Esophagus squamous epithelium (tissue), 5 donors: ENCODE measurements at places on chromosomes 7 and 10.

DNA sequence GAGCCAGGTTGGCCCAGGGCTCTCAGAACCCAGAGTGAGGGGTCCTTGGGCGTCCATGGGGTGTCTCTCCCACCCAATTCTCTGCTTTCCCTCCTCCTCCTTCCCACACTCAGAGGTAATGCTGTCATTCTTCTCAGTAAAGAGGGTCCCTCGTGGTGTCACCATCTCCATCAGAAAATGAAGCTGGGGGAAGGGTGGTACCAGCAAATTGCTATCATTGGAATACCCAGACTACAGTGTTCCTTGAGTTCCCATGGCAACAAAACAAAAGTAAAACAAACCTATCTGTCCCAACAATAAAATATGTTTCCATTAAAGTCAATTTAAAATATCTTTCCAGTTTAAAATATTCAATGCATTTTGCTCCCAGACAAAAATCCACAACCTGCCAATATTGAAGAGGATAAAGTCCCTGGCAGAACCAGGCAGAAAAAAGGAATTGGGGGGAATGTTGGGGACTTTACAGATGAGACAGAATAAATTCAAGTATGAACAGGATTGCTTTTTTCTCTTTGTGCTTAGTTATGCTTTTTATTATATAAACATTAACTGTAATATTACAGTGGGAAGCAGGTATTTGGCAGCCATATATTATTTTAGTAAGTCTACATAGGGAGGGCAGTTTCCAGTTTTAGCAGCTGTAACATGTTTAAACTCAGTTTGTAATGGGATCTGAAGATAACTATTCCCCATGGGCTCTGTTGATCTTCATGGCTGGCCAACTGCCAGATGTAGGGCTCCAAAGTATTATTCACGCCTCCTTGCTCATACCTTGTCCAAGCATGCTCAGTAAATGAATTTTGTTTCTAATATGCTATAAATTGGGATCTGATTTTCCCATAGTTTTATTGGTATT lies 182.1 kb downstream of the ARID5B start:
- no peak for DNase-seq

- no peak for DNase-seq
Measured at GRCh38 chr10:129755621-129756020, 208.5 kb downstream of the EBF3 start.

GRCh38 chr7:84009782-84010181 lies 184.8 kb downstream of the SEMA3A start:
- no peak for DNase-seq

GRCh38 chr10:99921948-99922347 lies 87.8 kb downstream of the DNMBP start:
- no peak for DNase-seq

DNA sequence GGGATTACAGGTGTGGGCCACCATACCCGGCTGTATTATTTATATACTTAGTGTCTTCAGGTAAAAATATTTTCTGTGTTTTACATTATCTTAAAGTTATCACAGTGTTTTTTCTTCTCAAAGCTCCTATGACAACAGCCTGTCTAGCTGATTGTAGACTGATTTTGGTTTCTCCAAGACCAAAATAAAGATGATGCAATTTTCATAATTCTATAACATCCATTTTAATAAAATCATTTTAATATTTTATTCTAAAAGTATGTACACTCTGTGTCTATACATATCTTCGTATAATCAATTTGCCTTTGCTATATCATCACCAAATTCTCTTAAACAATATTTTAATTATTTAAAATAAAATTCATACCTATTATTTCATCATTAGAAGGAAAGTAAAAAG lies 108.6 kb downstream of the TRIM24 start:
- DNase-seq: no peak

DNA sequence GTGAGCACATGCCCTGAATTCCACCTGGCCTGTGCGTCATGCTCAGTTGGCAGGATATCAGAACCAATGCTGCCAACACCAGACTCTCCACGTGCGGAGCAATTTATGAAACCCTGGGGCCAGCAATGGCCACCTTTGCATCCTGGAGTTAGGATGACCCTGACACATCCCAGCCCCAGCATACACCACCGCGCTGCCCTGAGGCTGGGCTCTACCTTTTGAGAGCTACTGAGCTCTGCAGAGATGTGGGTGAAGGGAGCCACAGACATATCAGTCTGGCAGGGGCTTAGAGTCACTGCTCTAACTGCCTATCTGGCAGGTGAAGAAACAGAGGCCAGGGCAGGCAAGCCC lies 41.9 kb downstream of the SYPL1 start:
- DNase-seq: no peak

- no peak for DNase-seq
Measured at GRCh38 chr10:78875932-78876331, 192.8 kb upstream of the ZMIZ1 start.

DNA sequence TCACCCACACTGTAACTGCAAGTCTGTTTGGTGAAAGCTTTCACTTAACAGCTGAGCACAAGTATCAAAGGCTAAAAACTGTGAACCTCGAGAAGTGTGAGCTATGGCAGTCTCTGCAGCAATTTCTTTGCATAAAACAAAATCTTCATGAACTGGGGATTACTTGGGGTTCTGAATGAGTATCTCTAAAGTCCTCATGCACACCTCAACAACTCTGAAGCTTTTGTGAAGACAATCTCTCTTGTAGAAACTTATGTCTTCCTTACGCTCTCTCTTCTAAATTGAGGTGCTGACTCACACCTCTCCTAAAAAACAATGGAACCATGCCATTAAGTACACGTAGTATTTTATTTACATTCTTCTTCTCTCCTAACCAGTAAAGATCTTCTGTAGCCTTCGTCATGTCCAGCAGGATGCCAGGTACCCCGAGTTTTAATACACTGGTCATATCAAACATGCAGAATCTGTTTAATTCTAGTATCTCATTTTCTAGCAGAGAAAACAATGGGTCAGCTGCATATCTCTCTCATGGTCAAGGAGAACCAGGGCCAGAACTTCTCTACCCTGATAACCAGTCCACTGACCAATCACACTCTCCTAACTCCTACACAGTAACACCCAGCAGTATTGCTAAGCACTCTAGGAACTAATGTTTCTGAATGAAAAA lies 76.9 kb downstream of the UBE2H start:
- DNase-seq: no peak

DNA sequence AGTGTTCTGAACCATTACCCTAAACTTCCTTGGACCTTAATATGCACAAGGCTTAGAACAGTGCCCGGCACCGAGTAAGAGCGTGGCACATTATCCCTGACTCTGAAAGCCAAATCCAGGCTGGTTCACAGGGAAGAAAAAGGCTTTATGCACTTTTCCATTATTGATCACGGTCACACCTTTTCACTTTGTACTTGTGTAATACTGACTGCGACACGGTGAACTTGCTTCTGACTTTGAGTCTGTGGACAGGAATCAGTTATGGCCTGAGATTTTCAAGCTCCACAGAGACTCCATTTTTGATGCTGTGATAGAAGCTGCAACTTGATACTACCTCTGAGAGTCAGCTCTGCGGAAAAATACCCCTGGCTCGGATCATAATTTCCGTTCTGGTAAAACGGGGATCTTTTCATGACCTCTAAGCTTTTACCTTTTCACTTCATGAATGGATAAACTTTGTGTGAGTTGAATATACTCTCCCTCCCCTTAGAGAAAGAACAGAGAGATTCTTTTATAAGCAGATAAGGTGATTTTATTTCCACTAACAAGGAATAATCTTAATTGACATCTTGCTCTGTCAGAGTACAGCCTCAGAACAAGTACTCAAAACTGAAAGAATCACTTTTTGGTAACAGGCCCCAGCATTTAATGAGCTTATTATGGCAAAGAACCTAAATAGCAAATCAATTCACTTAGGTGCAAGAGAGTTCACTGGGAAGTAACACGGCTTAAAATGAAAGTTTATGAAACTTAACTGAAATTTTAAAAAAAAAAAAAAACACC lies 88.8 kb downstream of the ELMO1 start:
- DNase-seq: no peak

GRCh38 chr10:19958787-19959186 lies 142.6 kb downstream of the PLXDC2 start:
- no peak for DNase-seq

- DNase-seq: no peak
Measured at GRCh38 chr7:9890092-9890491, 1083.6 kb upstream of the PHF14 start.

GRCh38 chr7:143284591-143285469 lies at the start of gene TMEM139:
TMEM139 (plus strand) TSS chr7:143284958; CDS start chr7:143285958, 1,000 bp downstream.
- DNase-seq: no peak

- no peak for DNase-seq
Measured at GRCh38 chr7:23123007-23123406, 17.4 kb downstream of the KLHL7 start.

DNA sequence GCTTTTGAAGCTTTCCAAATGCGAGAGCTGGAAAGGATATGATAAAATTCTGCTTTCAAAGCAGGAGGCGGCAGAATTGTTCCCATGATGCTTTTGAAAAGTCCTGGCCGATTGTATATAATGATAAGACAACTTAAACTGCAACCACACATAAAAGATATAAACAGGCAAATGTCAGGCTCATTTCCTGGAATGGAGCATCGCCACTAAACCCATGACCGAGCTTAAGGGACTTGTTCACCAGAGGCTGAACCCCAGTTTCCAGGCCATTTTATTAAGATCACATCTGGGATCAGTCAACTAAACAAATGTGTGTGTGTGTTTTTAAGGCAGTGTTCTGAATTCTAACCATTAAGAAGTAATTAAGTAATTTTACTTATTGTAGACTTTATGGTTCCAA lies 131.6 kb downstream of the ITGA8 start:
- DNase-seq: no peak

GRCh38 chr10:108090476-108091215 lies 926.1 kb upstream of the SORCS1 start:
- no peak for DNase-seq

GRCh38 chr7:36809510-36809909 lies 85.2 kb upstream of the AOAH start:
- DNase-seq: no peak

- DNase-seq: no peak
Measured at GRCh38 chr10:103592186-103593021, 98.9 kb downstream of the NEURL1 start.

DNA sequence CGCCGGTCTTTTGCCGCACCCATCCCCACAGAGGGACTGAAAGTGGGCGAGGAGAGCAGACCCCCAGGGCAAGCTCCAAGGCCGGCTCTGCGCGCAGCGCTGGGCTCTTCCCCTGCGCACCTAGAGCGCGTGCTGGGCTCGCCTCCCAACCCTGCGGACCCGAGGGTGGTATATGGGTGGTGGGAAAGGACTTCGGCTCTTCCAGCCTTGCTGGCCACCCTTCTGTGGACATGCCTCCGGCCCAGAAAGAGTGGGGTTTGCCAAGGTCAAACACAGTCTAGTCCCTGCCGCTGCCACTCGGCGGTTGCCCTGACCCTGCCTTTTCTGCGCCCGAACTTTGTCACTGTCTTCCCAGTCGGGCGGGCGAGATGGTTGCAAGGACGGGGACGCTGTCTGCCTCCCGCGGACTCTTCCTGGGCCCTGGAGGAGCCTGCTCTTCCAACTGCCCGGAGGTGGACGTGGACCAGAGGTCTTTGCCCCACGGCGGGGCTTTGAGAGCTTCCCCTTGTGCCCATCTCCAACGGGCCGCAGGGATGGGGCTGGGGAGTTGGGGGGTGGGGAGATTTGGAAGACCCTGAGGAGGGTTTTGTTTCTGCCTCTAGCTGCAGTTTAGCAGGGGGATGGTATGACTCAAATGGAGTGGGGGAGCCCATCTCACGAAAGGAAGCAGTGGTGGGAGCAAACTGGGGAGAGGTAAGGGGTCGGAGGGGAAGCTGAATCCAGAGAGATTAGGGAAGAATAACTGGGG lies 1.5 kb downstream of the ADCY1 start:
- DNase-seq: no peak

DNA sequence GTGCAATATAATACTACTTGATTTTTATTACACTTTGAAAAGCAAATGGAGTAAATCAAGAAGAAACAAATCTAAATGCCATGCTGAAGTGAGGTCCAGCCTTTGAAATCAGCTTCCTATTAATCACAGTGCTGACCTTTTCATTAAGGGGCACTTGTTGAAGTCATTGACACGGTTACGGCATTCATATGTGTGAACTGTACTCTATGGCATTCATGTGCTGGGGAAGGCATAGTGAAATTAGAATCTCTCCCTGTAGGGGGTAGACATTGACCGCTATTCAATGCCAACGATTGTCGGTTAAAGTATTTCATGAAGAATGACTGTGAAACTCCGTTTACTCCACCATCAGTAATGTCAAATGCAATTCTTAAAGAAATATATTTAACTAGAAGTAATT lies 296.1 kb upstream of the SEMA3A start:
- DNase-seq: no peak

GRCh38 chr7:734214-734613 lies 7.1 kb upstream of the PRKAR1B start:
- no peak for DNase-seq
